ENCODE measurements at places on chromosomes 3 and 15.
A peak's percentile ranks its signal among the peaks of the same experiment; 100 is the strongest.

GRCh38 chr15:87538327-87538834 lies 718.2 kb downstream of the NTRK3 start:
- H3K4me3 ChIP-seq = no peak overlapping the region
- H3K4me1 ChIP-seq = no peaks in the 10 kb centered on the region
- no peak for DNase-seq
- no peaks in the 10 kb centered on the region for H3K27me3 ChIP-seq
- no peaks in the 10 kb centered on the region for H3K36me3 ChIP-seq

- peaks cover 20% of the 10 kb centered on the region for H3K4me1 ChIP-seq
- DNase-seq = peak; percentile 76
- peak overlapping the region; percentile 64 for H3K4me3 ChIP-seq
- peaks cover 3% of the 10 kb centered on the region for H3K36me3 ChIP-seq
- H3K27ac ChIP-seq = peak overlapping the region; percentile 79
Observed at GRCh38 chr3:32577581-32578556, 7.2 kb upstream of the DYNC1LI1 start.

DNA sequence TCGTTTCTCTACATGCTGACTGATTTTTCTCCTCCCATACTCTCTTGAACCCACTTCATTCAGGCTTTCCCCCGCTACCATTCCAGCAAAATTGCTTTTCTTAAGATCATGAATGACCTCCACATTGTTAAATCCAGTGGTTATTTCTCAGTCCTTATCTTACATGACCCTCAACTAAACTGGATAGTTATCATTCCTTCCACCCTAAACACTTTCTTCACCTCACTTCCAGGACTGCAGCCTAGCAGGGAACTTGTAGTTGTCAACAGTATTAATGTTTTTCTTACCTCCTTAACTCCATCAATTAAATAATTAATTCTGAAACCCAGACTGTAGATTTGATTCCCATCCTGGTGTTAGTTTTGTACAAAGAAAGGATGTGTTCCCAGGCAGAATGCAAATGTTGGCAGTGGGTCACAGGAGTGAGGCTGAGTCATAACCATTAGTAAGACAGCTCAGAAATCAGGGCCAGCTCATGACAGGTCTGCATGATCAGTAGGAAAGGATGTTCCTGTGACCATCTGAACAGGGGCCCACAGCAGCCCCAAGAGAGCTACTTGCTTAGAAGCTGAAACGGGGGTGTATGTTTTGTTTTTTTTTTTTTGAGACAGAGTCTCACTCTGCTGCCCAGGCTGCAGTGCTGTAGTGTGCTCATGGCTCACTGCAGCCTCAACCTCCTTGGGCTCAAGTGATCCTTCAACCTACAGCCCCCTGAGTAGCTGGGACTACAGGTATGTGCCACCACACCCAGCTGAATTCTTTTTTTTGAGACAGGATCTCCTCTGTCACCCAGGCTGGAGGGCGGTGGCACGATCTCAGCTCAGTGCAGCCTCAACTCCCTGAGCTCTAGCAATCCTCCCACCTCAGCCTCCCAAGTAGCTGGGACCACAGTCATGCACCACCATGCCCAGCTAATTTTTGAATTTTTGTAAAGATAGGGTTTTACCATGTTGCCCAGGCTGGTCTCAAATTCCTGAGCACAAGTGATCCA lies 9.1 kb downstream of the BCL2L10 start:
- H3K27ac ChIP-seq = no peak overlapping the region
- DNase-seq = no peak
- H3K27me3 ChIP-seq = peaks cover 4% of the 10 kb centered on the region
- H3K4me1 ChIP-seq = peaks cover 21% of the 10 kb centered on the region
- H3K36me3 ChIP-seq = no peaks in the 10 kb centered on the region
- no peak overlapping the region for H3K4me3 ChIP-seq

GRCh38 chr3:100090669-100091005 lies 23.7 kb downstream of the FILIP1L start:
- no peak for DNase-seq
- H3K27ac ChIP-seq = no peak overlapping the region
- H3K4me1 ChIP-seq = peaks cover 25% of the 10 kb centered on the region
- H3K4me3 ChIP-seq = no peak overlapping the region
- no peaks in the 10 kb centered on the region for H3K27me3 ChIP-seq

DNA sequence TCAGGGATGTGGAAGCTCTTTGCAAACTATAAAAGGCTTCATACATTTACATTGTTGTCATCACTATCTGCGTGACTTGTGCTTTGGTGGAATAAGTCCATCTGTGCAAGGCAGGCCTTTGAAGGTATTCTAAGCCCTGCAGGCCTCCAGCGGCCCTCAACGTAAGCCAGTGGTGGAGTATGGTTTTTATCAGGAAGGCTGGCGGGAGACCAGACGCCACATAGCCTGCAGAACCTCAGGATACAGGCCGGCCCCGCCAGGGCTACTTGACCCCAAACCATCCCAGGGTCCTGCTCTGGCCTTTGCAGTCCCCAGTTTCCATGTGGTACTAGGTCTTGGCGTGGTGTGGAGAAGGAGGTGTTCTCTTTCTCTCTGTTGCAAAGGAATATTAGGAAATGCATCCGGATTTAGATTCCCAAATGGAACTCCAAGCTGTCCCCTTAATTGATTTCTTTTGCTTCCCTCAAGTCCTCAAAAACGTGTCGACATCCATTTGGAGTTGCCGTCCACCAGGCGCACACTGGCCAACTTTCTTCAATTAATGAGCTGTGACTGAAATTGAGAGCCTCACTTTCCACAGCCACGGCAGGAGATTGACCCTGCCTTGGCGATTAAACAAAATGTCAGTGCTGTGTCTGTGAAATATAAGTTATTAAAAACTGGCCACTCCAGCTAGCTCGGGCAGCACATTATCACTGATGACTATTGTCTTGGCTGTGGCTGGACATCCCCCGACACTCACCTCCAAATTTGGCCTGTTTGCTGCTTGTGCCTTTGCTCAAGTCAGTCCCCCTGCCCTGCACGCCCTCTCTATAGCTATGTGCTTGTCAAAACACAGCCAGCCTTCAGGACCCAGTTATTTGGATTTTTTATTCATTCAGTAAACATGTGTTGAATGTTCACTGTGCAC lies 239.8 kb upstream of the TLE3 start:
- DNase-seq = no peak
- H3K36me3 ChIP-seq = peaks cover 3% of the 10 kb centered on the region
- no peak overlapping the region for H3K27ac ChIP-seq
- H3K4me3 ChIP-seq = no peak overlapping the region
- H3K4me1 ChIP-seq = peaks cover 22% of the 10 kb centered on the region
- peaks cover 9% of the 10 kb centered on the region for H3K27me3 ChIP-seq

GRCh38 chr3:71721651-71722157 lies 3.5 kb downstream of the EIF4E3 start:
- peaks cover 23% of the 10 kb centered on the region for H3K4me1 ChIP-seq
- H3K27me3 ChIP-seq = peaks cover 9% of the 10 kb centered on the region
- peak overlapping the region; percentile 47 for H3K27ac ChIP-seq
- H3K4me3 ChIP-seq = no peak overlapping the region
- H3K36me3 ChIP-seq = no peaks in the 10 kb centered on the region
- no peak for DNase-seq

DNA sequence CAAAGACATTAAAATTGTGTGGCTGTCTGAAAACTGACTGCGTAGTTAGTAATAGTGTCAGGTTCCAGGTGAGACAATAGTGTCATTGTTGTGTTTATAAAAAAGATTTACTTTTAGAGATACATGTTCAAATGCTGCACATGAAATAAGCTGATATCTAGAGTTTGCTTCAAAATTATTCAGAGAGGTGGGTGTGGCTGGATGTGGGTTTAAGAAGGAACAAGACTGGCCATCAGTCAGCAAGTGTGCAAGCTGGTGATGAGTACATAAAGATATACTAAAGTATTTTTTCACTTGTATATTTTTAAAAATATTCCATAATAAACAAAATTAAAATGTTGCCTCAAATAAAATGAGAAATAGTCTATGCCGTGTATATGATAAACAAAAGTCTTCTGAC lies 190.6 kb downstream of the ARRDC4 start:
- H3K36me3 ChIP-seq = no peaks in the 10 kb centered on the region
- no peak overlapping the region for H3K27ac ChIP-seq
- peaks cover 30% of the 10 kb centered on the region for H3K4me1 ChIP-seq
- no peaks in the 10 kb centered on the region for H3K27me3 ChIP-seq
- no peak overlapping the region for H3K4me3 ChIP-seq

DNA sequence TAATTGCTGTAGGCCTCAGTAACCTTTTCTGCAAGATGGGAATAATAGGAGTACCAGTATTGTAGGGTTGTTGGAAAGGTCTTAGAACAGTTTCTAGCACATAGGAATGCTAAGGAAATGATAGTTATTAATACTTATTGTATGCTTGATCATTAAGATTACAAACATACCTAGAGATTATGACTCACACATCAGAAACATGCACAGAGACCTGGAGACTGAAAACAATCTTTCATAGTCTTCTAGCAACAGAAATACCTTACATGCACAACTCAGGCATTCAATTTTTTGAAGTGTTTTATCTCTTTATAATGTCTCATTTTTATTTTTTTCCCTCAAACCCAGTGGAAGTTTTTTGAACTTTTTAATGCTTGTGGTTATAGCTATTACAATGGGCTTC lies 104.4 kb upstream of the ZBTB20 start:
- no peak for DNase-seq
- no peak overlapping the region for H3K4me3 ChIP-seq
- peaks cover 5% of the 10 kb centered on the region for H3K36me3 ChIP-seq
- H3K27me3 ChIP-seq = peaks cover 13% of the 10 kb centered on the region
- no peaks in the 10 kb centered on the region for H3K4me1 ChIP-seq

DNA sequence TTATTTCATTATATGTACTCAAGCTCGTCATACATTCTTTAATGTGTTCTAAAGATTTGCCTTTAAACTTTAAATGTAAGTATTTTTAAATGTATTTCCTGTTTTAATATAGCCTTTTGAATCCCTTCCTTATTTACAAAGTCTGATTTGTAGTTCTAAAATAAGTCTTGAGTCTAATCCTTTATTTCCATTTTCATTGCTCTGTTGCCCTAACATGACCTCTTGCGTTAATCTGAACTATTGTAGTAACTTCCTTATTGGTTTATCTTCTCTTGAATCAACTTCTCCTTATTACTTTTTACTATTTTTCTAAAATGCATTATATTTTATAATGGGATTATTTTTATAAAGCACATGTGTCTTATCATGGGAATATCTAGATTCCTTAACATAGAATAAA lies 24.0 kb downstream of the KNL1 start:
- no peak overlapping the region for H3K27ac ChIP-seq
- no peaks in the 10 kb centered on the region for H3K4me1 ChIP-seq
- H3K4me3 ChIP-seq = no peak overlapping the region

DNA sequence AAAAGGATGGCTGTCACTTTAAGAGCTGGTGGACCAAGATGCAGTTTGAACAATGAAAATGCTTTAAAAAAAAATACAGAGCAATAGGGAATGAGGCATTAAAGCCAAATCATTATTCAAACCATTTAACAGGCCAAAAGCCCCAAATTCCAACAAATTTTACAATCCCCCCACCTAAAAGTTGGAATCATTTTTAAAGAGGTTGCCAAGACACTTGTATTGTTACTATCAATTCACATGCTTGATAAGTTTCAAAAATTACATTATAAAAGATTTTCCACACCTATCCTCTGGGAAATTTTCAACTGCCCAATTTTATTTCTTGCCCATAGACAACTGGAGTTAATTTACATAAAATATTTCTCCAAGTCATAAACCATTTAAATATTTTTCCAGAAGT lies 192.3 kb upstream of the ARHGEF26 start:
- H3K27me3 ChIP-seq = no peaks in the 10 kb centered on the region
- H3K4me1 ChIP-seq = no peaks in the 10 kb centered on the region
- no peak overlapping the region for H3K27ac ChIP-seq

- H3K4me1 ChIP-seq = no peaks in the 10 kb centered on the region
- no peaks in the 10 kb centered on the region for H3K36me3 ChIP-seq
- H3K27ac ChIP-seq = no peak overlapping the region
- H3K27me3 ChIP-seq = no peaks in the 10 kb centered on the region
Observed at GRCh38 chr3:176190755-176191154, 1006.5 kb downstream of the TBL1XR1 start.

Data from stimulated activated naive B cell treated with anti-CD40 and anti-IgM and Interleukin-4, amounts not matched to agents 10 μg/mL and 1 μg/mL and 100 μg/mL, for 72 hours (primary cell).